ENCODE measurements at places on chromosomes 7 and 10.

GRCh38 chr7:17041324-17041723 is 159.5 kb upstream of the AGR3 start:
- no peak overlapping the region for H3K4me3 ChIP-seq
- no peak for DNase-seq
- no peak overlapping the region for H3K27ac ChIP-seq
- peaks cover 15% of the 10 kb centered on the region for H3K4me1 ChIP-seq
- no peaks in the 10 kb centered on the region for H3K36me3 ChIP-seq
- H3K27me3 ChIP-seq, result no peaks in the 10 kb centered on the region

GRCh38 chr7:127870231-127870907 is 160.9 kb downstream of the LRRC4 start:
- H3K27ac ChIP-seq, result no peak overlapping the region
- no peaks in the 10 kb centered on the region for H3K4me1 ChIP-seq
- peaks cover 18% of the 10 kb centered on the region for H3K36me3 ChIP-seq
- no peak for DNase-seq

- H3K27me3 ChIP-seq, result no peaks in the 10 kb centered on the region
- no peaks in the 10 kb centered on the region for H3K4me1 ChIP-seq
- H3K27ac ChIP-seq, result peak overlapping the region; percentile 70
- peak overlapping the region; percentile 2 for H3K4me3 ChIP-seq
- peak; percentile 77 for DNase-seq
Measured at GRCh38 chr10:15106352-15107013, 9.3 kb downstream of the RPP38 start.

GRCh38 chr7:44279731-44280505 is 45.5 kb downstream of the CAMK2B start:
- H3K4me1 ChIP-seq, result no peaks in the 10 kb centered on the region
- no peaks in the 10 kb centered on the region for H3K36me3 ChIP-seq
- H3K27me3 ChIP-seq, result no peaks in the 10 kb centered on the region
- H3K27ac ChIP-seq, result peak overlapping the region; percentile 68

- H3K27me3 ChIP-seq, result no peaks in the 10 kb centered on the region
- H3K36me3 ChIP-seq, result peaks cover 5% of the 10 kb centered on the region
- peaks cover 41% of the 10 kb centered on the region for H3K4me1 ChIP-seq
- peak overlapping the region; percentile 94 for H3K4me3 ChIP-seq
- H3K27ac ChIP-seq, result peak overlapping the region; percentile 99
- DNase-seq, result no peak
Measured at GRCh38 chr10:68900427-68901104, 549 bp upstream of the DDX50 start.

GRCh38 chr10:59944339-59944935 is 38.1 kb upstream of the CCDC6 start:
- no peak overlapping the region for H3K27ac ChIP-seq
- DNase-seq, result no peak
- H3K36me3 ChIP-seq, result no peaks in the 10 kb centered on the region
- H3K4me1 ChIP-seq, result no peaks in the 10 kb centered on the region

DNA sequence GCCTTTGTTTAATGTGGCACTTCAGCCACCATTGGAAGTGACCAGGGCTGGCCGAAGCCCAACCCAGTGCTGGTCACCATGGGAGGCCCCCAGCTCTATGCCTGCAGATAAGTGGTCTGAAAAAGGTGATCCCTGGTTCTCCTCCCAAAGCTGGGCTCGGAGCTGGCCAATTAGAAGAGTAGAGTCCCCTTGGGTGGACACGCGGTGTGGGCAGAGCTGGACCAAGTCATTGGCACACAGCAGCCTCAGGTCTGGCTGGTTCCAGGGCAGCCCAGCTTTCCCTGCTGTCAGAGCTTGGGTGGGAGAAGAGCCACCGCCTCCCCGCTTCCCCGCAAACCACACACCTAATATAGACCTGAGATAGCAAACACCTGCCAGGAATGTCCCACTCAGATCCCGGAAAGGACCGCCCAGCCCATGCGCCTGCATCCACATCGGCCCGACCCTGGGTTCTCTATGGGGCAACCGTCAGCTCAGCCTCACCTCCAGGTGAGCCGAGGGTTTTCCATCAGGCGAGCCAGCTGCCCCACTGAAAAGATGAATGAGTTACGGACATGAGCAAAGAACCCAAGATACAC is 84.3 kb downstream of the TCERG1L start:
- no peaks in the 10 kb centered on the region for H3K36me3 ChIP-seq
- no peaks in the 10 kb centered on the region for H3K4me1 ChIP-seq
- DNase-seq, result no peak

DNA sequence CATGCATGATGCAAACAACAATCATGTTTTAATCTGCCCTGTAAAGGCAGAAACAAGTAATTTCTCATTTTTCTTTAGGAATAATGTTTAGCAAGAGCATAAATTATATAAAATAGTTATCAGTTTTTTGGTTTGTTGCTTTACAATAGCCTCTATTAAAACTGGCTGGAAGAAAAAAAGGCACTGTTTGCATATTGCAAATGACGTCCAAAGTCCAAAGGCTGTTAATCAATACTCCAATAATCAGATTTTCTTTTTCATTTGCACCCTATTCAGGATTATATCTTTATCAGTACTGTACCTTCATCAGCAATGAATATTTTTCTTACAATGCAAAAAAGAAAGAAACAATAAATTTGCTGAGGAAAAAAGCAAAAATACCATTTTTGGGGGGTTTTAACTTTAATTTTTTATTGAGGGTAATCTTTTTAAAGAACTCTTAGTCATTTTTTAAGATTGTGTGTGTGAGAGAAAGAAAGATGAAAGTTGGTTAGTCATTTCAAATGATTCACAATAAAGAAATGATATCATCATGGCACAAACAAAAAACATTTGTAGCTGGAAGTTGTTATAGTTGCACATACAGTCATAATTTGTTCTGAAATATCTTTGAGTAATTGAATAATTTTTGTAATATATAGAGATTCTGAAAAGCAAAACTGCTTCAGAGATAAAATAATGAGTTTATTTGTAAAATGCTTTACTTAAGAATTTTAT is 44.4 kb upstream of the AKR1C2 start:
- H3K27ac ChIP-seq, result no peak overlapping the region
- no peak for DNase-seq
- H3K4me1 ChIP-seq, result no peaks in the 10 kb centered on the region
- H3K36me3 ChIP-seq, result peaks cover 3% of the 10 kb centered on the region

DNA sequence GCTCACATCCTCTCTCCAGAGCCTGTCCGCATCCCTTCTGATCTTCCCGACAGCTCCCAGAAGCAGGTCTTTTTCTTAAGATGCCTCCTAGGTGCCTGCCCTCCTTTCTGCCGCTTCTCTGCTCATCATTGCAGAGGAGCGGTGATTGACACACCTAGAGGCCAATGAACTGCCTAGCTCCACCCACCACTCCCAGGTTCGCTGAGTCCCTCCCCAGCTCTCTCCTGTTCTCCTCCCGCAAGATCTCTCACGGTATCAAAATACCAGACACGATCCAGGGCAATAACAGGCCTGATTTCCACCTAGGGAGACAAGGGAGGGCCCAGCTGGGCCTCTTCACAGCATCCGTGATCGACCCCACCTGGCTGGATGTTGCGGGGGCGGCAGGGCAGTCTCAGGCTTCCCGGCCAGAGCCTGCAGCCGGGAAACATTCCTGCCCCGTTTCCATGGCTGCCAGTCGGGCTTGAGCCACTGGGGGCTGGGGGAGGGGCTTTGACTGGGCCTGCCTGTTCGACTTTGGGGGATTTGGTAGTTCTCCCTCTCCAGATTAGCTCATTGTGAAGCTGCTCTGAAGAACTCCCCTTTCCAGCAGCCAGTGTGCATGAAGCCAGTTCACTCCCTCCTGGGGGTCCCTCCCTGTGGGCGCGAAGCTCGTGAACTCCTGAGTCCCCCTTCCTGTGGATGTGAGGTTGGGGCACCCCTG is 373.5 kb downstream of the RPS24 start:
- H3K27me3 ChIP-seq, result peaks cover 4% of the 10 kb centered on the region
- DNase-seq, result peak; percentile 88
- H3K4me3 ChIP-seq, result peak overlapping the region; percentile 86
- H3K4me1 ChIP-seq, result peaks cover 28% of the 10 kb centered on the region
- peak overlapping the region; percentile 87 for H3K27ac ChIP-seq

- no peaks in the 10 kb centered on the region for H3K4me1 ChIP-seq
- DNase-seq, result no peak
- no peak overlapping the region for H3K4me3 ChIP-seq
Measured at GRCh38 chr10:45008524-45009161, 7.9 kb downstream of the ZNF22 start.

DNA sequence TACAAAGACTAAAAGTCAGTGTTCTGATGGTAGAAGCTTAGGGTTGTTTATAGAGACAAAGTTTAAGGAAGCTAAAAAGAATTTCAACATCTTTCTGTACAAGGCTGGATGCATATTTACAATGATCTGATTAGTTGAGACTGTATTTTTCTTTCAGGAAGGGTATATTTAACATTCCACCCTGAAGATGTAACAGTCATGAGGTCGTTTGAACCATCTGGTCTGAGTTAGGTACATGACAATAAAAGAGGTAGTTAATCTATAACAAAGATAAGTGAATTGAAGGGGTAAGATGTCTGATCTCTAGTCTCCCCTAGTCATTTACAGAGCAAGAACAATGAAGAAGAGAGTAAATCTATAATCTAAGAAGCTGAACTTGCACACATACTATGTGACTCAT is 821.2 kb downstream of the CNTNAP2 start:
- H3K4me3 ChIP-seq, result no peak overlapping the region
- no peak for DNase-seq
- no peak overlapping the region for H3K27ac ChIP-seq
- no peaks in the 10 kb centered on the region for H3K36me3 ChIP-seq

GRCh38 chr10:44723082-44723481 is 188.1 kb upstream of the TMEM72 start:
- no peaks in the 10 kb centered on the region for H3K27me3 ChIP-seq
- no peak overlapping the region for H3K4me3 ChIP-seq
- H3K27ac ChIP-seq, result no peak overlapping the region
- no peaks in the 10 kb centered on the region for H3K4me1 ChIP-seq
- no peaks in the 10 kb centered on the region for H3K36me3 ChIP-seq

DNA sequence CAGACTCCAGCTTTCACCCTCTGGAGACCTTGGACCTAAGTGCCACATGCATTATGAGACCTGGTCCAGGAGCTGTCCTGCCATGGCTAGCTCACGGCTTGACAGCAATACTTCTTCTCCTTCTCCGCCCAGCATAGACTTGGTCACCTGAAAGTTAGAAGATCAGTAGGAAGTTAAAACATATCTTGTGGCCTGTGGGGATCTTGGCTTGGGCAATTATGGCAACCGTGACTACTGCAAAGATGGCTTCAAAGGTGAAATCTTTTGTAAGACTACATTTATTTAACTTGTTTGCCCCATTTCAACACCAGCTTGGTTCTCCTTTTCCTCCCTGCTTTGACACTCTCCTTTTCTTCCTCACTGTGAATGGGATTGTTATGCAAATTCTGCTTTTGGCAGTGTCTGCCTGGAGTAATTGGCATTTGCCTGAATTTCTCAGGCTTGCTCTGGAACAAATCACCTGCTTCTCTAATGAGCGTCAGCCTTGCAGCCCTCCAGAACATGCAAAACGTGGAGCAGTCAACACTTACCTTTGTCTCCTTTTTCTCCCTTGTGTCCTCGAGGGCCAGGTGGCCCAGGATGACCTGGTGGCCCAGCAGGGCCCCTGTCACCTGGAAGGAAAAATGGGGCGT is 53.4 kb downstream of the COL17A1 start:
- peaks cover 22% of the 10 kb centered on the region for H3K36me3 ChIP-seq
- H3K4me3 ChIP-seq, result no peak overlapping the region
- peak overlapping the region; percentile 18 for H3K27ac ChIP-seq

DNA sequence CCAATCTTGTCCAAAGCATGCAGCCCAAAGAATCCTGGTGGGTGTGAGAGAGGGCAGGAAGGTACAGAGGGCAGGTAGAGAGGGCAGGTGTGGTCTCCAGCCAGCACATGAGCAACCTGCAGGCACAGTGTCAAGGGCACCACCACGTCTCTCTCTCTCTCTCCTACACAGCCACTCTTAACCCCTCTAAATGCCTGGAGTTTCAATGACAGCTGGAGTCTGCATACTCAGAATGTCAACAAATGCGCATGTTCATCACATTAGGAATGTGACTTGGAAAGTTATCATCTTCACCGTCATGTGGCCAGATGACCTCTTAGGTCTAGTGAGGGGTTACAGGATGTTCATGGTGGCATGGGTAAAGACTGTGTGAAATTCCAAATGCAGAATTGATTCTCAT is 456.8 kb downstream of the SORCS1 start:
- peaks cover 16% of the 10 kb centered on the region for H3K4me1 ChIP-seq
- H3K27me3 ChIP-seq, result peaks cover 18% of the 10 kb centered on the region
- H3K27ac ChIP-seq, result no peak overlapping the region
- no peak for DNase-seq

DNA sequence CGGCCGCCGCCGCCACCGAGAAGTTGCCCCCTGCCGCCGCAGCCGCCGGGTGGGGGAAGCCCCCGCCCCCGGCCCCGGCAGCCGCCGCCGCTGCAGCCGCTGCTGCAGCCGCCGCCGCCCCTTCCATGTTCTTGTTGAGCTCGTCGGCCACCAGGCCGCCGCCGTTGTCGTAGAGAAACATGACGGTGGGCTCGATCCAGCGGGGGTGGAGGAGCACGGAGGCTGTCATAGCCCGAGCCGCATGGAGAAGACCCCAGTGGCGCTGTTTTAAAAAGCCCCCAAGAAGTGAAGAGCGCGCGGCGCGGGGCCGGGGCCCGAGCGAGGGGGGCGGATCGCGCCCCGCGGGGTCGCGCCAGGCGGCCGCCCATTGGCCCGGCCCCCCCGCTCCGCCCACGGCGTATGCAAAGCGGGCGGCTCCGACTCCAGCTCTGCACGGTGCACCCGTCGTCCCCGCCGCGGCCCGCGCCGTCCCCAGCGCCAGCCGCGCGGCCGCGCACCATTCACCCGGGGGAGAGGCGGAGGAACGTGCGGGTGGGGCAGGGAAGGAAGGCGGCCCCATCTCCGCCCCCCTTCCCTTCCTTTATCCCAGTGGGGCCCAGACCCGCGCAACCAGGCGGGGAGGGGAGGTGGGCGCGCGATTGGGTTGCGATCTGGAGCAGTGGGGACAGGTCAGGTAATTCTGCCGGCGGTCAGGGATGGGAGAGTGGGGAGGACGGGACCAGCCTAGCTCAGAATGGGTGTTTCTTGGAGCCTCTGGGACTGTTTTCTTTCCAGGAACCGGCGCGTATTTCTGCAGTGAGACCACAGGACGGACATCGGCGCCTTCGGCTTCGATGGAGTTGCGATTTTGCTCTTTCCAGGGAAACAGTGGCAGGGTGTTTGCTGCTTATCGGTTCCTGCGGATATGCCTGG is at the start of gene HOXA13:
TSS of gene HOXA13 (minus strand) at position 243 of the 912 bp plus-strand sequence. CDS start at position 229, 14 bp downstream.
- H3K36me3 ChIP-seq, result no peaks in the 10 kb centered on the region
- peak within 1 kb of the TSS; percentile 89 for H3K4me3 ChIP-seq
- peak; percentile 69 for DNase-seq
- H3K4me1 ChIP-seq, result peaks cover 7% of the 10 kb centered on the region
- peak within 1 kb of the TSS; percentile 29 for H3K27ac ChIP-seq

DNA sequence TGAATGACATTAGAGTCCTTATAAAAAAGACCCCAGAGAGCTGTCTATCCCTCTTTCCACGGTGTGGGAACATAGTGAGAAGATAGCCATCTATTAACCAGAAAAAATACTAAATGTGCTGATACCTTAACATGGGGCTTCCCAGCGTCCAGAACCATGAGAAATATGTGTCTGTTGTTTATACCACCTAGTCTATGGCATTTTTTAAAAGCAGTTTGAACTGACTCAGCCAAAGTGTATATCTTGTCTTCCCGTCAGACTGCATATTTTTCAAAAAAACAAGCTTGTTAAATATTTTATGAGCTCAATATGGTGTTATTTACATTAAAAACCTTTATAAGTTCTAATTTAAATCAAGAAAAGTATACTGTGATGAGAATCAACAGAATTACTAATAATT is 255.3 kb downstream of the HGF start:
- no peak overlapping the region for H3K27ac ChIP-seq
- H3K36me3 ChIP-seq, result no peaks in the 10 kb centered on the region
- no peak for DNase-seq
- H3K4me3 ChIP-seq, result no peak overlapping the region
- H3K4me1 ChIP-seq, result no peaks in the 10 kb centered on the region

GRCh38 chr7:156791241-156791640 is 101.7 kb downstream of the LMBR1 start:
- no peak for DNase-seq
- no peaks in the 10 kb centered on the region for H3K27me3 ChIP-seq
- H3K4me3 ChIP-seq, result no peak overlapping the region
